Natural killer cell (primary cell): ENCODE measurements at places on chromosomes 5 and 9.

DNA sequence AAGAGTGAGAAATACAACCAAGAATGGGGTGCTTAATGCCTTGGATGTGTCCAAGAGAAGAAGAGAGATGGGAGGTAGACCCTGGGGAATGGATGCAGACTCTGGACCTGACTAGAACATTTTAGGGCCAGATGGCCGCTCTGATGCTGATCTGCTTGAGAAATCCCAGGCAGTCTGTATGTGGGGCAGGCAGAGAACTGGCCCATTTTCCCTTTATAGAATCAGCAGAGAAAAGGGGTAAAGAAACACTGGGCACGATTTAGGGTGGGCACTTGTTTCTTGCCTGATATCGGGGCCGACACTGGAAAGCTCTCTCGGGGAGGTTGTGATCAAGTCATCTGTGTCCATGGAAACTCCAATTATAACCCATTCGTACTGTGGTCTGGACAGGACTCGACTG lies 118.5 kb upstream of the FSTL4 start:
- no peak for DNase-seq

GRCh38 chr5:101009758-101010519 lies 106.9 kb upstream of the ST8SIA4 start:
- DNase-seq: no peak

GRCh38 chr9:125460883-125461635 lies 199.4 kb downstream of the GAPVD1 start:
- DNase-seq: no peak

DNA sequence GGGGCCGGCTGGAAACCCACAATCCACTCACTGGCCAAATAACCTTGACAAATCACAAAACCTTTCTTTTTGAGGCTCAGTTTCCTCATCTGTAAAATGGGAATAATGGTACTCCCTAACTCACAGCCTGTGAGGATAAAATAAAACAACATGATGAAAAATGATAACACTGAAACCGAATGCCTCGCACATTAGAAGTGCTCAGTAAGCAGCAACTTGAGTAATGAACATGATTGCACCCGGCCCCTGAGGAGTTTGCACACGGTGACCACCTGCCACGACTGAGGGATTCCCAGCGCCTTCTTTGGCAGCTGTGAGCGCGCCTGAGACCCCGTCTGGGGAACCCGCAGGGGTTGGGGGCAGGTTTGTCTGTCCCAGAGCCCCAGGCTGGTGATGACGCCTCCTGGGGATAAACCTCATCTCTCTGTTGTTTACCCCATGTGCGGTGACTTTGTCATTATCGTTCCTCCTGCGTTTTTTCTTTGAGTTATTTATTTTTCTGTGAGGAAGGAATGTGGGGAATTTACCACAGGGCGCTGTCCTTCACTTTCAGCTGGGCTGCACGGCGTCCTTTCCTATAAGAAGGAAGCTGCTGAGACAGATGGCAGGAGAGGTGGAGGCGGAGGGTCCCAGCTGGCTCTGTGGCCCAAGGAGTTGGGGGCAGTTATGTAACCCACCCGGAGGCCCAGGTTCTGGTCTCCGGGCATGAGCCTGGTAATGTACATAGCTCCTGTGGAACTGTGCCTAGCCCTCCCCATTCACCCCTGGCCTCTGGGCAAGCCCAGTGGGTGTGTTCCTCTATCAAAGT lies 3.0 kb upstream of the SYNPO start:
- DNase-seq: no peak

DNA sequence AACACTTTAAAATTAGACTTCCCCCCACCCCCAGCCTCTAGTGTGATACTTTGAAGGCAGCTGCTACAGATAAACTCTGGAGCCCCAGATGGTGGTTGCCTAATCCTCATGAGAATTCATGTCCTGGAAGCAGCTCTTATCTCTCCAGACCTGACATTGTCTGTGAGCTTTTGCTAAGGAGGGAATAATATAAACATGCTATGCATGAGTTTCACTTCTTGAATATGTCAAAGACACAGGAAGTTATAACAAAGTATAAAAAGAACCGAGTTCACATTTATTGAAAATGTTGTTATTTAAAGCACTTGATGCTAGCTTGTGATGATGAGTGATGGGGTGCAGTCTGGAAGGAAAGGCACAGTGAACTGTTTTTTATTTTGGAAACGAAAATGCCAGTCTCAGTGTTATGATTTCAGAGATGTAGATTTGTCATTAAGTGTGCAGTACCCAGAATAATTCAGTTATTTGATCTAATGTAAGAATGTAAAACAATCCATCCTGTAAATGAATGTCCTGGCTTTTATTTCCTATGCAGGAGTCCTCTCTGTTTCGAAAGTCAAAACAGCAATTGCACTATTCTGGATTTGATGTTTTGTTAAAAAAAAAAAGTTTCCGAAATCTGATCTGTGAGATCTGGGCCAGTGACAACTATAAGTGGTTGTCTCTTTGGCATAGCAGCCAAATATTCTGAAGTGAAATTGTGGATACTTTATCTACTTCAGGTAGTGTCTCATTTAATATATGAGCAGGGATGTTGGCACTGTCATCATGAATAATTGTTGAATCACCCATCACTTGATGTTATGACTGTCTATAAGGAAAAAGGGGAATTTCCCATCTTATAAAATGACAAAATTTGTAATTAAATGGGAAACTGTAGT lies 77.0 kb downstream of the ZCCHC7 start:
- DNase-seq: no peak

DNA sequence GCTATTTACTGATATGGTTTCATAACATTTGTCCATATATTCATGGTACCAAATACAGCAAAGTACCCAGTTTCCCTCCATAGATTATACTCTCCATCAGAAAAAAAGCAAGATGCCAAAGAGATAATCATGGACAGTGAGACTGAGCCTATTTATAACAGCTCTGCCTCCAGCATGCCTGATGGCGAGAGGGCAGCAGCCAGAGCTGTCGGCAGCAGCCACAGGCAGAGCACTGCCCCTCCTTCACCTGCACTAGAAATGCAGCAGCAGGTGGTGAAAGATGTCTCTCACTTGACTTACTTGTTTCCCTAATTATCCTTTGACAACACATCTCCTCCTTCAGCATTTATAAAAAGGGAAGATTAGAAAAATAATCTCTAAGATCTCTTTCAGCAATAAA lies 32.4 kb downstream of the CTNNAL1 start:
- DNase-seq: no peak

DNA sequence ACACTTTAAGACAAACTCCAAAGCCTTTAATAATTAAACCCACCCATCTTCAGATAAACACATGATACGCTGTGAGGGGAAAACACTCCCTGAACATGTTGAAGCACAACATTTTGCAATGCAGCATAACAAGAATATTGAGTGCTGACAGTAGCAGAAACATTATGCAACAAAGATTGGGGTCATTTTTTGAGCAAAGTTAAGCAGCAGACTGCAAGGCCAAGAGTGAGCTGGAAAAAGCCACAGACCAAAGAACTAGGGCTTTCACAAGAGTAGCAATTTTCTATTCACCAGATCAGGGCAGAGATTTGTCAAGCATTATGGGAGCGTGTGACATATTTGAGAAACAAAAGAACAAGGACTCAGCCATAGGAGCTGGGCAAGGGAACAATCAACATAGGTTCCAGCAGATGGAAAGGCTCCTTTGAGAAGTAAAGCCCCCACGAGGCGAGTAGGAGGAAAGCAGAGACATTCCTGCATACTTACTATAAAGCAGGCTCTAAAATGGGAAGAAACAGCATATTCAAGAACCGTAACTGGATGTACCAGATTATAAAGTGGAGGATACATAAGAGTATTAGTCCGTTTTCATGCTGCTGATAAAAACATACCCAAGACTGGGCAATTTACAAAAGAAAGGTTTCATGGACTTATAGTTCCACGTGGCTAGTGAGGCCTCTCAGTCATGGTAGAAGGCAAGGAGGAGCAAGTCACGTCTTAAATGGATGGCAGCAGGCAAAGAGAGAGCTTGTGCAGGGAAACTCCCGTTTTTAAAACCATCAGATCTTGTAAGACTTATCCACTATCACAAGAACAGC lies 4.8 kb upstream of the TTC23L start:
- no peak for DNase-seq

DNA sequence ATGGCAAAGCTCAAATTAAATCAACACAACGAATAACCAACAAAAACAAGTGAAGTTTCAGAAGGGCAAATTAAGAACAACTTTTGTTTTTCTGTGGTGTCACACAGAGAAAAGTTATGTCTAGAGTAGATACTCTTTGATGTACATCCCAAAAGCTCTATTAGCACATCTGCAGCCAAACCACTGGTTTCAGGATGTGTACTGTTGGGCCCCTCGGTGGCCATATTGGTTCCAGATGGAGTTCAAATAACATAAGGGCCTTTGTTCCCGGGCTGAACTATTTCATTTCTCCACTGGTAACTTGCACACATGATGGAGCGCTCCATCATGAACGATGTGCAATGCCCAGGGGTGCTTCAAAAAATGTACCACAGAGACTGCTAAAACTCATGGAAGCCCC lies 126.1 kb downstream of the SEMA5A start:
- DNase-seq: no peak

DNA sequence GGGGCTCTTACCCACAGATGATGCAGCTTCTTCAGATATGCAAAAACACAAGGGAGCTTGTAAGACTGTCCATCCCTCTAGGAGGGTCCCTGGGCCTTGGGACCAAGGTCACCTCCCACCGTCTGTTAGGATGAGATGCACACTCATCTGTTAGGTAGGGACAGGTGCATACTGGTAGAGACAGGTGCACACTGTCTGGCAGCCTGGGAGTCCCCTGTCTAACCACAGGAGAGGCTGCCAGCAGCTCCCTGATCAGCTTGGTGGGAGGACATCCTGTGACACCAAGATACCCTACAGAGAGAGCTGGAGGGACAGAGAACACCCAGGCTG lies 13.2 kb downstream of the TSPAN17 start:
- no peak for DNase-seq

DNA sequence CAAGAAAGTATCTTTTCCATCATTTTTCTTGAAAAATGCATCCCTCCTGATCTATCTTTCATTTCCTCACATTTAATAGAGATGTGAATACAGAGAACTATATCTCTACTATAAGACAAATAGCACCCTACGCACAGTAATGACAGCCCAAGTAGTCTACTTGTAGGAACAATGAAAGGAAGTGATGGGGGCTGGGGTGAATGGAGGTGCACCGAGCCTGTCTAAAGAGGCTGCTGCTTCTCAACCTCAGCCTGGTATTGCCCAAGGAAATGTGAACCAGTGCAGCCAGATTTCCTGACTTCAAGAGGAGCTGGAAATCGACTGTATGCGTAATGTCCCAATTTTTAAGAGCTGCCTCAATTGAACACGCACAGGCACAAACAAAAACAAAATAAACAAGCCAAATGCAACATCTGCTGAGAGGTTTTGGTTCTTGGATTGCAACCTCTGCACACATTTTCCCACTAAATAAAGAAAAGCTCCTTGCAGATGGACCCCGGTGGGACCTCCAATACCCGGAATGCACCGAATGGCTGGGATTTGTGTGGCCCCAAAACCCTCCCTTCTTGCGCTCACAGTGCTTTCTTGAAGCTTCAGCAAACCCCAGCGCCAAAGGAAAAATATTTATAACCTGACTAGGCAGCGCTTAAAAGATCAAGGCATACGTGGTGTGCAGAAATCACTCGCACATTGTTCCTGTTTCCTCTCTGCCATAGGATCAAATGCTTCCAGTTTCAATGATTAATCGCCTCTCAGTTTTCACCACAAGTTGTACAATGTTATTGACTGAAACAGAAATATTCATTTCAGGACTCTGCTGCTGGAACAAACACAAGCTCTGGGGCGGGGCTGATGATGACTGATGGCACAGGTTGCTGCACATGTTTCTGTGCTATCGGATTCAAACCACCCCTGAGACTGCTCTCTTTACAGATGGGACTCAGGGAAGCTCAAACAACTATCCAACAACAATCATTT lies 68.3 kb downstream of the KCNIP1 start:
- DNase-seq: no peak

DNA sequence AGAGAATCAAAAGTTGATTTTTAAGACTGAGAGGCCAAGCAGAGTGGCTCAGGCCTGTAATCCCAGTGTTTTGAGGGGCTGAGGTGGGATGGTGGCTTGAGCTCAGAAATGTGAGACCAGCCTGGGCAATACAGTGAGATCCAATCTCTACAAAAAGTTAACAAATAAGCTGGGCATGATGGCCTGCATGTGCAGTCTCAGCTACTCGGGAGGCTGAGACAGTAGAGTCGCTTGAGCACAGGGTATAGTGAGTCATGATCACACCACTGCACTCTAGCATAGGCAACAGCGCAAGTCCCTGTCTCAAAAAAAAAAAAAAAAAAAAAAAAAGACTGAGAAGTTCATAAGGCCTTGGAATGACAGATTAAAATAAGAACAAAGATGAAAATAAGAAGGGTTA lies 177.2 kb downstream of the TMEM232 start:
- DNase-seq: no peak

DNA sequence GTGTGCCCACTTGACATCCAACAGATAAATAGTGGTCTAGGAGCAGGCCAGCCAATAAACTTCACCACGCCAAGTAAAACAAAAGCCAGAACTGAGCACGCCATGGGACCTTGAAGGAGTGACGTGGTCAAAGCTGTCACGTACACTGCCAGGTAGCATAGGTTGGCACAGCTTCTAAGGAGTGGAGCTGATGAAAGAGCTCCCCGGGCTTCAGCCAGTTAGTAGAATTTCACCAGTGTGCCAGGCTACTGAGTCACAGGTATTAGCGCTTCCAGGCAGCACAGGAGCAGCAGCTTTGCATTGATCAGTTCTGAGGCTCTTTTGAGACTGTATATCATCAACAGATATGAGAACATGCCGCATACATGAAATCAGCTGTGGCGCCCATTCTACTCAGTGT lies 19.4 kb downstream of the VLDLR start:
- no peak for DNase-seq

DNA sequence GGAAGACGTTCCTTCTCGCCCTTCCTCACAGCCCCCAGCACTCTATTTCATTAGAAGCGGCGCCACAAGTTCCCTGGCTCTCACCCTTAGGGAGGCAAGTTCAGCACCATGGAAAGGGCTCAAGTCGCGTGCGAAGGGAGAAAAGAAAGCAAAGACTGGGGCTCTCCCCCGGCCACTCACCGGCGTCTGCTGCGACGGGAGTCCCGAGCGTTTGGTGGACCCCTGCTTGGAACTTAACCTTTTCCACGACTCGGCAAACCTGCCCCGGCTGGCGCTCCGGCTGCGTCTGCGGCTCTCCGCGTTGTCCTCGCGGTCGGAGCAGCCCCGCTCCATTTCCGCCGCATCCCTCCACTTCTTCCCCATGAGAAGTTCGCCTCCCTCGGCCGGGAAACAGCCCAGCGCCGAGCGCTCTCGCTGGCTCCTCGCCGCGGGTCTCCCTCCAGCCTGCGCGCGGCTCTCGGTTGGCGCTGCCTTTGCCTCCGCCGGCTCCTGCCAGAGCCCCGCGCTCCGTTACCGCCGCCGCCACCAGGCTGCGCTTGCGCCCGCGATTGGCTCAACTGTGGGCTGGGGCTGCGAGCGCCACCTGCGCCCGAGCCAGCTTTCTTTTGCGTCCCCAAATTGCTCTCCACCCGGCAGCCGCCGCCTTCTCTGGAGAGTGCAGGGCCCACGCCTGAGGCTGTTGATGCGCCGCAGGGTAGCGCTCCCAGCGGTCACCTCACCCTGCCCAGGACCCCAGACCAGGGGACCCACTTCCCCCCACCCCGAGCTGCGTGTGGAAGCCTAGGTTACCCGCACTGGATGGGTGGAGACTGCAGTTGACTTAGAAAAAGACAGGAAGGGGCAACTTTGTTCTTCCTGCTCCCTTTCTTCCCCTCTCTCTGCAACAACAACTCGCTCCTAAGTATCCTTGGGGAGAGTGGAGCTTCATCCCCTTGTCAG lies 321.6 kb downstream of the CEMIP2 start:
- DNase-seq: peak; percentile 13

GRCh38 chr9:74570879-74571512 lies 73.9 kb downstream of the RORB start:
- DNase-seq: peak; percentile 40
